ENCODE measurements at places on chromosomes 2 and 18.

GRCh38 chr2:140242889-140243288, 1462.7 kb upstream of the NXPH2 start:
- no peak for DNase-seq

DNA sequence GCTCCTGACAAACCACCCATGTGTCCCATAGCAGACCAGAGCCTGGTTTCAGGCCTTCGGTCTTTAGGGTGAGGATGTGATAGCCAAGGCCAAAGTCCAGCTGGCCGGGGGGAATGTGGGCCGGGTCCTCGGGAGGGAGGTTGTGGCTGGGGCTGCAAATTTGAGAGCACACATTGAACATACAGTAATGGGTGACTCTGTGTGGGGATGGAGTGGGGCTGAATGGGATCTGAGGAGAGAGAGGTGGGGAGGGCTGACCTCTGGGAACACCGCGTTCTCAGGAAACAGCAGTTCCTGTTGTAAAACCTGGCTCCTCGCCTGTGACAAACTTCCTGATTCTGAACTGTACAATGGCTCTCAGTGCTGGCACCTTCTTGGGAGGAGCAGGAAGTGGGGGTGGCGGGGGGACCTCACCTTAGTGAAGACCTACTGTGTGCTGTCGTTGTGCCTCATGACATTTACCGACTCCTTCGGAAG, 48.8 kb downstream of the MCFD2 start:
- DNase-seq, result no peak

GRCh38 chr18:14189858-14190257, 57.6 kb upstream of the ZNF519 start:
- DNase-seq, result no peak

GRCh38 chr18:79742076-79742475, 55.7 kb upstream of the KCNG2 start:
- no peak for DNase-seq

GRCh38 chr18:26711756-26712155, 153.8 kb downstream of the AQP4 start:
- no peak for DNase-seq

- peak; percentile 71 for DNase-seq
These were observed at the start of gene PID1 for GRCh38 chr2:229270551-229271410. Gene PID1 (minus strand): TSS chr2:229271287. CDS start chr2:229271043, 244 bp downstream.

GRCh38 chr2:177187631-177188312, 24.8 kb upstream of the HNRNPA3 start:
- DNase-seq, result no peak

- DNase-seq, result peak; percentile 81
These were observed 7.4 kb downstream of the DLX2 start for GRCh38 chr2:172095146-172095904.

- DNase-seq, result no peak
These were observed 3.6 kb downstream of the WDR43 start for GRCh38 chr2:28898048-28898447.

DNA sequence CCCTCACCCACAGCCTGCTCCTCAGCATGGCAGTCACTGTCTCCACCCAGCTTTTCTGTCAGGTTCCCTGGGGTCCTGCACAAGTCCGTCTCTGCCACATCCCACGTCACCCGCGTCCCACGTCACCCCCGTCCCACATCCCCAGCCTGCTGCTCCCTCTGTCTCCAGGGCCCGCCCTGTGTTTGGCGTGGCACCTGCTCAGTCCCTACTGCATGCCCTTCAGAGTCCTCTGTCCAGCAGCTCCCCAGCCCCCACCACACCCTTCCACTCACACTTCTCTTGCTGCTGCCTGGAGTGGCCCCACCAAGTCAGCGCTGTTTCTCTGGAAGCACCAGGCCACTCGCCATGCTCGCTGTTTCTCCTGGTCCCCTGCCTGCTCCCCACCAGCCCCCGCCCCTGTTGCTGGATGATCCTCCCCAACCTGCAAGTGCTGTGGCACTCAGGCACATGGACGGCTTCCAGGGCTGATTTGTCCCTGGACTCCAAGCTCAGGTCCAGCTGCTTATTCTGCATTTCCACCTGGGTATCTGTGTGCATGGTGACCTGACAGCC, 18.8 kb downstream of the ATG4B start:
- no peak for DNase-seq

DNA sequence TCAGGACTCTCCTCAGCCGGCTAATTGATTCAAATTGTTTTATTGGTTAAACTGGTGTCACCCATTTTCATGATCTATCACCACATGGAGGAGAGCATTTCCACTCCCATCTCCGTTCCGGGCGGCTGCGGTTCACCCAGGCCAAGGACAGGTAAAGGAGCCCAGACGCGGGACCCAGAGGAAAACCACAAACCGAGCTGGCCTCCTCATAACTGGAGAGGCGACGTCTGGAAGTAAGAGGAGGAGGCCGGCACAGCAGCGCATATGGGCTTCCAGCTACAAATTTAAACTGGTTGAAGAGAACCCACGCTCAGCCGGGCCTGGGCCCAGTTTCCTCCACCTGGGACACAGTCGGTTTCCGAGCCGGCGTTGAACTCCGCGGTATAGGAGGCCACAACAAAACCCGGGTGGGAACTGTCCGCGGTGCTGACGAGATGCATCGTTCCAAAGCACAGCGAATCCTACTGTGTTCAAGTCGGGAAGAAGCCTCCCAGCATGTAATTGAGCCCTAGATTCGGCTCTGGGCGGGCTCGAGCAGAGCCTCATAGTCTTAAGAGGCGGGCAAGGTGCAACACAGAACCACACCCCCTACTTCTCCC, 3.0 kb upstream of the SKOR2 start:
- DNase-seq, result no peak

- no peak for DNase-seq
These were observed 49.5 kb downstream of the CTDP1 start for GRCh38 chr18:79728931-79729586.

- no peak for DNase-seq
These were observed 32.0 kb upstream of the STPG4 start for GRCh38 chr2:47187069-47187468.

- no peak for DNase-seq
These were observed 134.0 kb downstream of the IKZF2 start for GRCh38 chr2:213017404-213017803.

GRCh38 chr2:231290321-231291015, 92.0 kb downstream of the ARMC9 start:
- no peak for DNase-seq

GRCh38 chr2:187206071-187206470, 242.0 kb downstream of the CALCRL start:
- no peak for DNase-seq
